Fibroblast of villous mesenchyme (primary cell): ENCODE measurements at places on chromosomes 16 and 17. TPM values are rescaled to one million over a fixed set of nuclear protein-coding genes. Genes with fewer than 3 reads are reported as not detected.

- no peak for DNase-seq
Measured at GRCh38 chr17:58081646-58082340, 1.4 kb upstream of the DYNLL2 start.

DNA sequence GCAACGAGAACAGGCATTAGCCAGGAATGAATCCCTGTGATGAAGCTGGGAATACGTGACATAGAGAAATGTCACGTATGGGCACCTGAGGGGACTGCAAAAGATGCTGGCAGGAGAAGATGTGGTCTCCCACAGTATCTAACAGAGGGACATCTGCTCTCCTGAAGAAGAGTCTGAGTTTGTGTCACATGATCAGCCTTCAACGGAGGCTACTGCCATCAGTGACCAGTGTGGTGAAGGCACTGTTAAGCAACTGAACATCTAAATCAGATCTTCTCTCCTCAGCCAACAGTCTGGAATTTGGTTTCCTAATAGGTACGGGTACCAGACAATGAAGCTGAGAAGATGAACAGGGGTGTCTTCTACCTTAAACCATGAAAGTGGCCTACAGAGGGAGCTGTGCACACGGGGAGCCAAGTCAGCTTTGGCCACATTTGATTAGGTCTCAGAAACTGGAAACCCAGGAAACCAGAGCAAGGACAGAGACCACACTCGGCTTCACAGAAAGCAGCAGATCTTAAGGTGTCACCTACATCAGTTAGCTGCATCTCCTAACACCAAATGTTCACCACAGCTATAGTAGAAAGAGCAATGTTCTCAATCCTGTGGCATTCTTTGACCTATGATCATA is 41.8 kb downstream of the BRD7 start:
- peak; percentile 63 for DNase-seq

GRCh38 chr17:49926886-49927285 is 42.1 kb upstream of the DLX4 start:
- peak; percentile 9 for DNase-seq

GRCh38 chr17:73390851-73391250 is 79.0 kb upstream of the CDC42EP4 start:
- no peak for DNase-seq

DNA sequence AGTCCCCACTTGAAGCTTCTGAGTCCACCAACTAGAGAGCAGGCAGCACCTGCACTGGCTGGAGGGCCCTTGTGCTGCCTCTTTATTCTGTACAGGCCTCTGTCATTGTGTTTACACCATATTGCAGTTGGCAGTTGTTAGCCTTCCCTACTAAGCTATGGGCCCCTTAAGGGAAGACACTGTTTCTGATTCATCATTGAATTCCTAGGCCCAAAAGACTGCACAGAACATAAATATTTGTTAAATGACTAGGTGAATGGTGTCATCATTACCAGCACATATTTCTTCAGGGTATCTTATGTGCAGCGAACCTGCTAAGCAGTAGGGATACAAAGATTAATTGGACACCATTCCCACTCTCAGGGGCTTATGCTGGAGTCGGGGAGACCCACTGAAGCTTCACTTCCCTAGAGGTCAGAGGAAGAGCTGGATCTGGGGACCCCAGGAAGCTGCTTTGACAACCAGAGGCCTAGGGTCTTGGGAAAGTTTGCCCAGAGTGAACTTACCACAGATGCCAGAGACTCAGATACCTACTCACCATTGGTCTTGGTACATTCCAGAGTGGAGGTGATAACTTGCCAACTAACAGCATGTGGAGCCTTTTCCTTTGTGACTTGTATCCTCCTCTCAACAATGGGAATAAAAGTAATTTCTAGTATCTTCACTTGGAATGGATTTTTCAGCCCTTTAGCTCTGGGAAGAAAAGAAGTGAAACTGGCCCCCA is 28.7 kb upstream of the DDX52 start:
- DNase-seq, result peak; percentile 79

CAPNS2 gene
- 1.3 and 2.6 TPM in 2 replicates for total RNA-seq

DNA sequence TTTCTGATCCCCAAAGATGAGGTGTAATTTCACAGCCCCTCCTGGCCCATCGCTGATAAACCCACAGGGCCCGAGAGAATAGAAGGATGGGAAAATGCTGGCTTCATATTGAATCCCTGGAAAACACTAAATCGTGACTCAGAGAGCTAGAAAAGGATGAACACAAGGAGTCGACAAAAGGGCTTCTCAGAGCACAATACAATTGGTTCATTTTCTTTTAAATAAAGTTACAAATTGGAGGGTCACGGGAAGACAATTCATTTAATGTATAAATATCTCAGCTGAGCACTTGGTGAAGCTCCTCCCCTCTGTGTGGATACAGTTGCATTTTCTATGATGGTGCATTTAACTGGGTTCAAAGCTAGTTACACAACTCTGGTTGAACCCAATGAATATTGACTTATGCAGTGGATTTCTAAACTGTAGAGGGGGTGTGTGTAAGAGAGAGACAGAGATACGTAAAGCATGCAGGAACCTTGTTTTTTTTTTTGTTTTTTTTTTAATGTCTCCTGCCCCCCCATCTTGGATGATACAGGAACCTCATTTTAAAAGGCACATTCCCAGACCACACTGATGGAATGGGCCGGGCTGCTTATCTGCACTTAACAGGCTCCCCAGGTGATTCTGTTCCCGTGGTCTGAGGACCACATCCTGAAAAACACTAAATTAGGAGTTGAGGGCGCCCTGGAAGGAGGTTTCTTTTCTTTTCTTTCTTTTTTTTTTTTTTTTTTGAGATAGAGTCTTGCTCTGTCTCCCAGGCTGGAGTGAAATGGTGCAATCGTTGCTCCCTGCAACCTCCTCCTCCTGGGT is 14.1 kb downstream of the TTYH2 start:
- DNase-seq, result no peak

TEX19 gene
- under 0.01 TPM in 1 of 2 replicates, not detected in the other for total RNA-seq
